ENCODE measurements at places on chromosomes 4 and X.

DNA sequence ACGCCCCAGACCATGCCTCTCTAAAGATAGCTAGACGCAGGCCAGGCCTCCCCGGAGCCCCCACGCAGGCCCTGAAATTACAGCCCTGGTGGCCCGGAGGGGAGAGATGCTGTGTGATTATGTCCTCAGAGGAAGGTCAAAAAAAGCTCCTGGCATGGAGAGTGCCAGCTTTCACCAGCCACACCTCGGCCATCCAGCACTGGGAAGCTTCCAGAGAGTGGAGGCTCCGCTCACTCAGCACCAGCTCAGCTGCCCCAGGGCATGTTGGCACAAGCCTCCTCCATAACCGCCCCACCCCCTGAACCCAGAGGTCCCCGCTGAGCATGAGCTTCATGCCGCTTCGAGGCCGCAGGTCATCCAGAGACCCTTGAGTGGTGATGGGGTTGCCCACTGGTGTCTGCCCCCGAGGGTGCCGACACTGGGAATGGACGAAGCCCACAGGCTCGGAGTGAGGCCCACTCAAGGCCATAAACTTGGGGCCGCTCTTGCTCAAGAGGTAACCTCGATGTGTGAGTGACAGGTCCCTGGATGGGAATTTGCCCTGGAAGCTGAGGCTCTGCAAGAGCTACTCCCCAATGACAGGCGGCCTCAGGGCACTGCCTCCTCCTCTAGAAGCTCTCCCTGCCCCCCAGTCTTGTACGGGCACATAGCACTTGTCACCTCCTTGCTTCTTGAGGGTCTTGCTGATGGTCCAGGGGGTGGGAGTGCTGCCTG lies 4.4 kb upstream of the BGN start:
- DNase-seq = no peak

- no peak for DNase-seq
Measured at GRCh38 chr4:7144374-7145290, 47.7 kb upstream of the SORCS2 start.

- no peak for DNase-seq
Measured at GRCh38 chr4:76488888-76489685, 54.1 kb downstream of the SHROOM3 start.

DNA sequence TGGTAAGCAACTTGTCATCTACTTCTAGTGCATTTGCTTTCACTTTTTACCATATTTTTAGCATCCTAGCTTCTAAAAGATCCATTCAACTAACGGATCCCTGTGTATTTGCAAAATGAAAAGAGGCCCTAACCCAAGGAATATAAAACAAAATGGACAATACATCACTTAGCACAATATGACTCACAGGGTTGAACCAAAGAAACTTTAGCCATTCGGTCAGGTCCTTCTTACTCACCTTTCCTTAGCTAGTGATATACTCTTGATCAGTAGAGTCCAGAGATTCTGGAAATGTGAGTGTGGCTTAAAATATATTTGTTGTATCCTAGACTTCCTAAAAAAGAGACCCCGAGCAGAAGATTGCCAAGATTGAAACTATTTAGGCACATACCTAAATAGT lies 19.5 kb downstream of the TMPRSS11E start:
- no peak for DNase-seq

- DNase-seq = no peak
Measured at GRCh38 chr4:74635490-74636123, 158.7 kb downstream of the BTC start.

GRCh38 chrX:136325377-136325776 lies 24.6 kb downstream of the ADGRG4 start:
- DNase-seq = no peak

- DNase-seq = no peak
Measured at GRCh38 chrX:105167233-105167632, 53.3 kb downstream of the TEX13A start.

- no peak for DNase-seq
Measured at GRCh38 chrX:1427756-1428155, 25.0 kb downstream of the ASMTL start.

DNA sequence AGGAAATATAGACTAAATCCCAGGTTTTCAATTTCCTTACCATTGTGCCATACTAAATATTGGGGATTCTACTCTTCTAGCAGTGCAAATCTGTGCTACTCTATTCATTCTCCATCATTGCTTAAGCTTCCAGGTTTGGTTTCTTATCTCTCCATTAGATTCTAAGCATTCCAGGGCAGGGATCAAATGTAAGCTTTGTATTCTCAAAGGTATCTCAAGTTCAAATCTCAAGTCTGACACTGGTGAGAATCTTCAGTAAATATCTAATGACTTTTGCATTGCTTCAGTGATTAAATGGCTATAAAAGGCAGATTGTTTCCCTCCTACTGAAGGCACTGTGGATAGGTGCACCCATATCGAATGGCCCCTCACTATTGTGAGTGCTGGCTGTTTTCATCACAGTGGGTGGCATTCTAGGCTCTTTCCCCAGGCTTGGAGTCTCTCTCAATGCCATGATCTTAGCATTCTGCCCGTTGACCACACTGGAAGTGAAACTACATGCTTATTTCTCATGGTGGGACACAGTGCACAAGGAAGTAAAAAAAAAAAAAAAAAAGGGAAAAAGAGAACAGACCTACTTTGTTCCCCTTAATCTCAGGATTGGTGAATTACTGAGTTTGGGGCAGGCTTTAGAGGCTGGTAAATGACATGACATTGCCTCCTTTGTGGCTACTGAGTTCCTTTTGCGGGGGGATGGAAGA lies 28.7 kb downstream of the FAM9C start:
- DNase-seq = no peak

GRCh38 chr4:102665527-102665926 lies 95.2 kb downstream of the MANBA start:
- DNase-seq = no peak

DNA sequence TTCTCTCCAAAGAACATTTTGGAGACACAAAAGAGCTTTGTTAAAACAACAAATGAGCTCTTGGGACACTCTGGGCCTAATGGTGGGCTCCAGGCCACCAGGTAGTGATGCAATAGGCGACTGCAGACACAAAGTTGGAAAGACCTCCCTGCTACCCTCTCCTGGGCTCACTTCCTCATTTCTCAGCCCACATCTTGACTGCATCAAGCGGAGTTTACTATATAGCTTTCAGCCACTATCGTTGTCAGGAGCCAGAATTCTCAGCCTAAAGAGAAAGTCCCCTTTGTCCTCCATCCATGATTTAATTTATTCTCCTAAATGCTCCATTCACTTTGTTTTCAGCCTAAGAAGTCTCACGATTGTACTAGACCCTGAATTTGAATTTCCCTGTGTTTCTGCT lies 114.9 kb downstream of the EFHC2 start:
- no peak for DNase-seq

GRCh38 chrX:10990976-10991375 lies 120.2 kb upstream of the HCCS start:
- no peak for DNase-seq

- no peak for DNase-seq
Measured at GRCh38 chrX:6738518-6739470, 203.9 kb upstream of the VCX3A start.

DNA sequence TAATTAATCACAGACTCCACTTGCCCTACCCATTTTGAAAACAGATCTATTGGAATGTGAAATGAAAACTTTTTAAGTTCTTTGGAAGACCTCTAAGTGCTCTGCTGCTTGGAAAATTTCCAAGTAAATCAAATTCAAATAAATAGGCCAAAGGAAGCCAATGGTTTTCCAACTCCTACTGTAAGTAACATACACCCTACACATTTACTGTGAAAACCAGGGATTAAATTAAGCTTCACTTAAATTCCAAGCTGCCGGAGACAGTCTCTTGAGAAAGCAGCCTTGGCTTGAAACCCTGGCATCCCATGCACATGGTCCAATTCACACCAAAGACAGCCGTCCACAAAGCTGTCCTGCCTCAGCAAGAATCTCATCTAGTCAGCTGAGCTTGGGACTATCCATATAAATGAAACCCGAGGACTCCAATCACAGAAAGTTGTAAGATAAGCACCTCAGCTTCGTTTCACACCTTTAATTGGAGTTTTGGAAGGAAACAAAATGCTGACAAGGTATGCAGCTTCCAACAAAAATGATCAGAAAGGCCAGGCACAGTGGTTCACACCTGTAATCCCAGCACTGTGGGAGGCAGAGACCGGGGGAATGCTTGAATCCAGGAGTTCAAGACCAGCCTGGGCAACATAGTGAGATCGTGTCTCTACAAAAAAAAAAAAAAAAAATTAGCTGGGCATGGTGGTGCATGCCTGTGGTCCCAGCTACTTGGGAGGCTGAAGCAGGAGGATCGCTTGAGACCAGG lies 88.6 kb downstream of the APBB2 start:
- DNase-seq = peak; percentile 91

DNA sequence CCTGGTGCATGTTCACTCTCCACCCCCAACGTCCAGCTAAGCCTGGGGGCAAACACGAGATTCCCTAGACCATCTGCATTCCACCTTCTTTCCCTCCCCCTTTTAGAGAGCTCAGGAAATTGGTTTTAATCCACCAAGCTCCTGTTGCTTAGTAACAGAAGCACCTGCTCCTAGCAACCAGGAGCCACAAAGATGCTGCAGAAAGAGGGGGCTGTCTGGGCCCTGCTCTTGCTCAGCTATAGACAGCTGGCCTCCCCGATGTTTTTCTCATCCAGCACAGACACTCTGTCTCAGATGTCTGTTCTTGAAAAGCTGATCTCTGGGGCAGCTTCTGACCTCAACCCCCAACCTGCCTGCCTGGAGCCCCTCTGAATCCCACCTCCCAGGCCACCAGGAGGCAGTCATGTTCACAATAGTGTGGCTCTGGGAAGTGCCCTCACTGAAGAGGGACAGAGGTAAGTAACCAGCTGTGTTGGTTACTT lies 71.5 kb downstream of the SLC16A2 start:
- no peak for DNase-seq

GRCh38 chr4:153519687-153520086 lies 53.5 kb downstream of the TMEM131L start:
- DNase-seq = no peak

- no peak for DNase-seq
Measured at GRCh38 chr4:126734465-126734864, 898.3 kb upstream of the INTU start.

DNA sequence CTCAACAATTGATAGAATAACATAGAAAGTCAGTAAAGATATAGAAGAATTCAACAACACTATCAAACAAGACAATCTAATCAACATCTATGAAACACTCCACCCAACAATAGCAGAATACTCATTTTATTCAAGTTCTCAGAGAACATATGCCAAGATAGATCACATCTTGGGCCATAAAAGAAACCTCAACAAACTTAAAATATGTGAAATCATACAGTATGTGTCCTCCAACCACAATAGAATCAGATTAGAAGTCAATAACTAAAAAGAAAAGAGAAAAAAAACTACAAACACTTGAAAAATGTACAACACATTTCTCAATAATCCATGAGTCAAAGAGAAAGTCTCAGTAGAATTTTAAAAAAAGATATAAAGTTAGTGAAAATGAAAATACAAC lies 78.6 kb upstream of the LDB2 start:
- DNase-seq = no peak

DNA sequence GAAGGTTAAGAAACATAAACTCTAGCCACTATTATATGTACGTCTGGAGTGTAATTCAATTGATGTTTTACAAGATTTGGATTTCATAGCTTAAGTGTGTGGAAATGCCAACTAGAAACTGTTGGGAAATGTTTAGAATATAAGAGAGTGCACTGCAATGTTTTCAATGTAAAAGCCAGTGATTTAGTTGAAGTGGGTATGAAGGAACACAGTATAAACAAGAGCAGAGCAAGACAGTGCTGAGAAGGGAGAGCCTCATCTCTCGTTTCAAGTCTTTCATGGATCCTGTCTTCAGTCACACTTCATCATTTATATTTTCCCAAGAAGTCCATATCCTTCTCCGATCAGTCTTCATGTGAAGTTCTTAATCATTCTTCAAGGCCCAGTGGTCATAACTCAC lies 163.9 kb upstream of the ETNPPL start:
- DNase-seq = no peak

- DNase-seq = no peak
Measured at GRCh38 chrX:46838486-46838870, 1.6 kb downstream of the RP2 start.
